ENCODE measurements at places on chromosomes 11 and 22.

DNA sequence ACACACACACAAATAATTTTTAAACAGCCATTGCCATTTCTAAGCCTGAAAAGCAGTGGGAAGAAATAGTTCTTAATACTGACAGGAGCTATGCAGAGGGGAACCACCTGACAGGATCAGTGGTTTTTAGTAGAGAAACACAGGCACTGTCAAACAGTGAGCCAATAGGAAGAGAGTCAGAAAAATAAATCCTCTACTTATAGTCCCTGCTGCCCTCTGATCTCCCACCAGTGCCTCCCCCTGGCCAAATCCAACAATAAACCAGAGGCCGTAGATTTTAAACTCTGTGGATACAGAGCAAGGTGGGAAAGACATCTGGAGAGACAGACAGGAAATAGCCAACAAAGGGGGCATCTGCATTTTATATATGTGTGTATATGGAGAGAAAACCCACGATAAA, 7.9 kb upstream of the OR56B4 start:
- no peak overlapping the region for H3K4me3 ChIP-seq
- no peak for DNase-seq
- H3K36me3 ChIP-seq: no peaks in the 10 kb centered on the region
- no peak overlapping the region for H3K27ac ChIP-seq

GRCh38 chr22:19172213-19173046, 6.1 kb downstream of the SLC25A1 start:
- peak overlapping the region; percentile 93 for H3K4me3 ChIP-seq
- H3K27me3 ChIP-seq: peaks cover 21% of the 10 kb centered on the region
- H3K36me3 ChIP-seq: peaks cover 11% of the 10 kb centered on the region

GRCh38 chr11:101612481-101612880, 28.7 kb upstream of the TRPC6 start:
- H3K27ac ChIP-seq: no peak overlapping the region
- no peak overlapping the region for H3K4me3 ChIP-seq
- no peak for DNase-seq
- no peaks in the 10 kb centered on the region for H3K4me1 ChIP-seq
- H3K27me3 ChIP-seq: no peaks in the 10 kb centered on the region

DNA sequence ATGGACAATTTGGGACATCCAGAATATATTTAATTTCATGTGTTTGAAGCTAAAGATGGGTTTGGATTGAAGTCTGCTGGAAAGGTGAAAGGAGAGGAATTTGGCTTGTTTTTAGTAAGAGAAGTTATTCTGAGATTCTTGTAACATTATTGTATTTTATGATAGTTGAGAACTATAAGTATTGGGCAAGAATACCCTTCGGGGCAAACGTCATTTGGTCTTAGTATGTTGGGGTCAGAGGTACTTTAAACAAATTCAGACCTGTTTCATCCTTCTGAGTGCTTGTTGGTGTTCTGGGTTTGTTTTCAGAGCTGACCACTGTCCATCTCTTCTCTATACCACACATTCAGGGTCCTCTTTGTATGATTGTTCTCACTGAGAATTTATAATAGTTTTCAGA, 19.5 kb downstream of the PANX1 start:
- H3K27me3 ChIP-seq: no peaks in the 10 kb centered on the region
- H3K4me3 ChIP-seq: no peak overlapping the region
- H3K36me3 ChIP-seq: peaks cover 14% of the 10 kb centered on the region
- H3K4me1 ChIP-seq: peaks cover 97% of the 10 kb centered on the region
- no peak for DNase-seq

- no peaks in the 10 kb centered on the region for H3K36me3 ChIP-seq
- no peak for DNase-seq
- H3K4me1 ChIP-seq: no peaks in the 10 kb centered on the region
- H3K27ac ChIP-seq: no peak overlapping the region
- H3K4me3 ChIP-seq: no peak overlapping the region
- peaks cover 24% of the 10 kb centered on the region for H3K27me3 ChIP-seq
These were observed 56.8 kb downstream of the C22orf31 start for GRCh38 chr22:29004647-29005371.
